ENCODE measurements at places on chromosomes 4 and X.

GRCh38 chr4:109847896-109848442 is at the start of gene LRIT3:
Gene LRIT3 (plus strand): TSS chr4:109848107. CDS start chr4:109848202, 95 bp downstream.
- DNase-seq, result no peak

- no peak for DNase-seq
Observed at GRCh38 chr4:108030332-108030731, 40.6 kb downstream of the HADH start.

- DNase-seq, result no peak
Observed at GRCh38 chrX:129798888-129799287, 19.1 kb downstream of the SASH3 start.

- no peak for DNase-seq
Observed at GRCh38 chr4:107834241-107834794, 9.6 kb downstream of the SGMS2 start.

GRCh38 chr4:68129793-68130192 is at the start of gene TMPRSS11F:
Gene TMPRSS11F (minus strand): TSS chr4:68129869. CDS start chr4:68129820, 49 bp downstream.
- no peak for DNase-seq

DNA sequence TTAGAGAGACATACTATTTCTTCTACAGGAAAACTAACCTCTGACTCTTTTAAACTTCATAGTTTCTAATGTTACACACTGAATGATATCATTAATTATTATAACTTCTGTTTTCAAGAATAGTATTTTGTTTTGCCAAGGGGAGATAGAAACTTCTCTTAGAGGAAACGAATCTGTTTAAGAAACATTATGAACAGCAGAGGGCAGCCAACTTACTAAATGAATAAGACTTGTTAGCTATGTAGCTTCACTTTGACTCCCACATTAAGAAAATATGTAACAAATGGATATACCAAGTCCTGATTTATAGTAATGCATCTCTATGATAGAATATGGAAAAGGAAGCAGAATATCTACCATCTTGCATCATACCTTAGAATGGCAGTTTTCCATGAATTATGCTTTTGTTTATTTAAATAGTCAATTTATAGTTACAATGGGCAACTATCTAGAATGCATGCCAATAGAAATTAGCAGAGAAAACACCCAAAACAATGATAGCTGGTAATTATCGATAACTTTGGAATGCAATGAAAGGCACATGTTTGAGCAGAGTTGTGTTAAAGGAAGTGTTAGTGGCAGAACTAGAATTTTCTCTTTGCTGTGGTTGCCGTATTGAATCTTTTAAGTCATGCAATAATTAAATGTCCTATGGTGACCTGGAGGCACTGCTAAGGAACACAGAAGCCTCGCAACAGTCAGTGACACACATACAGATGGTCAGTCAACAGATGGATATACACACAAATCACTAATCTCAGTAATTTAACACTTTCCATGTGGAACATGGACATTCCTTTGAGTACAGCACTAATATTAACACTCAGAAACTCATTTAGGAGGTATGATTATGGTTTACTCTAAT is 105.7 kb upstream of the PDLIM3 start:
- no peak for DNase-seq

GRCh38 chr4:122541996-122542395 is 78.9 kb downstream of the IL21 start:
- DNase-seq, result no peak

DNA sequence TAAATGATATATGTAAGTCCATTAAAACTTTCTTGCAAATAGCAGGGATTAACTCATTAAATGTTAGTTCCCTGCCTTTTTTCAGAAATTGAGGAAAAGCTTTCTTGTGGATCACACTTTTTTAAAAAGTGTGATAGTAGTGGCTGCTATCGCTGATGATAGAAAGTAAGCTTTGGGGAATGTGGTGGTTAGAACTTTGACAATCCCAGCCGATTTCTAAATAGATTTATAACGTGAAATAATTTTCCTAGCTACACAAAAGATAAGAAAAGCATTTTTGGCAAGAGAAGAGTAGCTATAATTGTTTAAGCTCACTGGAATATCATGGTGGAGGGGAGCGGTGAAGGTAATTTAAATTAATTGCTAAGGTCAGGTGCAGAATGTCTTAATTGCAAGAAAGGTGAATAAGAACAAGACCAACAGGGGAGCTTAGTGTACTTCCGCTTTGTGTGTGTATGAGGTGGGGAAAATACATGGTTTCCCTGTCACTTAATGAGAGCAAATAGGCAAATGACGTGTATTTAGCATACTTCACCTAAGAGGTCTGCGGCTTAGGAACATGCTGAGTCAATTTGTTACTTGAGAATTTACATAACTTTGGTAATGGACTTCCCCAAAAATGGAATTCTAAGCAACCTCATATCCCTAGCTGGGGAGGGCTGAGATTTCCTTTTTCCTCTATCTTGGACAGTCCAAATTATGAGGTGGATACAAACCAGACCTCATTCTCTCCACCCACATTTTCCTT is 11.7 kb upstream of the IL21 start:
- DNase-seq, result no peak

DNA sequence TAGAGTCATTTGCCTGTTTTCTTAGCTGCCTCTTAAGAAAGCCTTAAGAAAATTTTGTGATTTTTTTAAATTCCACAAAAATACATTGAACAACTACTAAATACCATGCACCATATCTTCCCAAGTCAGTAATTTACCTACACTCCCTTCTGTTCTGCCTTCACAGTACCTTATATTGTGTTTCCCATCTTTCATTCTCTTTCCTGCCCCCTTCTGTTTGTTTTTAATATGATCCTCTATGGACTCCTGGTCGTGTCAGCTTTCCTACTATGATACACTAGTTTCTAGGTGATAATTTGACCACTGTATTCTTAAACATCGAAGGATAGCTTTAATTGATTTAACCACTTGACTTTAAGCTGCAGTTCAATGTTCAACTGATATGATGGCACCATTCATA is 297.7 kb upstream of the HAND2 start:
- DNase-seq, result no peak

DNA sequence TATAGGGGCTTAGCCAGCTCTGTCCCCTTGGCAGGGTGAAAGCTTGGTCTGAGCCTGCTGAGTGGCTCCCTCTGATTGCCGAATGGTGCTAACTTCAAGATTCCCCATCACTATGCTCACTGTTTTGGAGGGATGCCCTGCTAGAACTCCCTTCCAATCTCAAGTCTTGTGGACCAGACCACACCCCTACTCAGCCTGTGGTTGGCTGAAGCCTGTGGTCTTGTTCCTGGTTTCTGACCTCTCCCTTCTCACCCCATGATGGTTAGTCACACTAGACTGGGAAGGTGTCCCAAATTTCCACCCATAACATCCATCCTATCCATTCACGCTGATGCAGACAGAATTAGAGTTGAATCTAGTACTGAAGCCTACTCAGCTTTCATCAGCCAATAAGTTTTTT is 184.7 kb upstream of the NDP start:
- DNase-seq, result no peak

DNA sequence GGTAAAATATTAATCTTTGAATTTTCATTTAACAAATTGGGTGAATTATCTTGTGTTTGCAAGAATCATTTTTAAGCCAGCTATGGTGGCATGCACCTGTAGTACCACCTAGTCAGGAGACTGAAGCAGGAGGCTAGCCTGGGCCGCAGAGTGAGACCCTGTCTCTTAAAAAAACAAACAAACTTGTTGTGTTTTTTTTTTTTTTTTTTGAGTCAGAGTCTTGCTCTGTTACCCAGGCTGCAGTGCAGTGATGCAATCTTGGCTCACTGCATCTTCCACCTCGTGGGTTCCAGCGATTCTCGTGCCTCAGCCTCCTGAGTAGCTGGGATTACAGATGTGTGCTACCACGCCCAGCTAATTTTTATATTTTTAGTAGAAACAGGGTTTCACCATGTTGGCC is 2.2 kb downstream of the TXLNG start:
- DNase-seq, result no peak

- no peak for DNase-seq
Observed at GRCh38 chr4:98544141-98544817, 114.1 kb downstream of the TSPAN5 start.

DNA sequence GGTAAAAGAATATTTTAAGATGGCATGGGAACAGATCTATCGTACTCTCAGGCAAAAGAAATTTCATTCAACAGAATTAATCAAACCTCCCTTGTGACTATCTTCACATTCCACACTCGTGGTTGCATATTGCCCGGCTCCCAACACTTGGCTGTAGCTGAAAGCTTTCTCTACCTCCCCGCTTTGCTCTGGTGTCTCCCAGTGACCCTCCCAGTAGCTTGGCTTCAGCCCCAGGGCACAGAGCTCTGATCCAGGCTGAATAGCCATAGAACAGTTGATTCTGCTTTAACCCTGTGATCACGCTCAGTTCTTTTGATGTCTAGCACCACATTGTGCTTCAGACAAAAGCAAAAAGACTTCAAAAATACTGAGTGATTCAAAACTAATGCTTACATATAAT is 24.6 kb downstream of the SLC7A11 start:
- no peak for DNase-seq

GRCh38 chrX:129235903-129236302 is 287.4 kb downstream of the SMARCA1 start:
- DNase-seq, result no peak

- no peak for DNase-seq
Observed at GRCh38 chr4:145879598-145879997, 59.0 kb downstream of the ZNF827 start.
